Vagina (tissue), 2 donors: ENCODE measurements at places on chromosomes 7 and 10. TPM values are rescaled to one million over a fixed set of nuclear protein-coding genes. Genes with fewer than 3 reads are reported as not detected.

DNA sequence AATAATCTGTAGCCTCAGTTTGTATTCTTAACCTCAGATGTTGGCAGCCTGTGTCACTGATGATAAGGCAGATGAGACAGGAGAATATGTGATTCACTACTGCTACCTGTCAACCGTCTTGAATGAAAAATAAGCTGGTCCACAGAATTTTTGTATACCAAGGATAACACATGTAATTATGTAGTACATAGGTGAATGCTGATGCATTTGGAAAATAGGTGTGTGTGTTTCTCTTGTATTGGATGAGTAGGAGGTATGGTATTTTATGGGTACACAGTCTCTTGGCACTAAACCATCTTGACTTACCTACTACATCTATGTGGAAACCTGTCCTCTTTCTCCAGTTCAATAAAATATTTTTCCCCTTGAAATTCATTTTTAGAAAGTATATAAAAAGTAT, 20.7 kb upstream of the ZRANB1 start:
- DNase-seq: no peak

GRCh38 chr10:125000366-125001312, 58.7 kb downstream of the ZRANB1 start:
- DNase-seq: no peak

Gene RRP12
- total RNA-seq: 32.7 TPM

Gene STEAP1
- 24.3 TPM for total RNA-seq
